H1 (cell line): ENCODE measurements at places on chromosomes 1 and 21. TPM values are rescaled to one million over a fixed set of nuclear protein-coding genes. Genes with fewer than 3 reads are reported as not detected.

DNA sequence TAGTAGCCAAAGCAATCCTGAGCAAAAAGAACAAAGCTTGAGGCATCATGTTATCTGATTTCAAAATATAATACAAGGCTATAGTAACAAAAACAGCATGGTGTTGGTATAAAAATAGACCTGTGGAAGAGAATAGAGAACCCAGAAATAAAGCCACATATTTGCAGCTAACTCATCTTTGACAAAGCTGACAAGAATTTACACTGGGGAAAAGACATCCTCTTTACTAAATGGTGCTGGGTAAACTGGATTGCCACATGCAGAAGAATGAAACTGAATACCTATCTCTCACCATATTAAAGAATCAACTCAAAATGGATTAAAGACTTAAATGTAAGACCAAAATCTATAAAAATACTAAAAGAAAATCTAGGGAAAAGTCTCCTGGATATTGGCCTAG is 59.5 kb upstream of the CD55 start:
- no peaks in the 10 kb centered on the region for H3K4me1 ChIP-seq
- no peak overlapping the region for H3K27ac ChIP-seq
- DNase-seq: no peak
- H3K36me3 ChIP-seq: no peaks in the 10 kb centered on the region
- no peaks in the 10 kb centered on the region for H3K27me3 ChIP-seq

- H3K36me3 ChIP-seq: no peaks in the 10 kb centered on the region
- H3K4me3 ChIP-seq: no peak overlapping the region
- H3K4me1 ChIP-seq: peaks cover 7% of the 10 kb centered on the region
- H3K27me3 ChIP-seq: no peaks in the 10 kb centered on the region
Observed at GRCh38 chr1:211938561-211938997, 96.8 kb downstream of the INTS7 start.

DNA sequence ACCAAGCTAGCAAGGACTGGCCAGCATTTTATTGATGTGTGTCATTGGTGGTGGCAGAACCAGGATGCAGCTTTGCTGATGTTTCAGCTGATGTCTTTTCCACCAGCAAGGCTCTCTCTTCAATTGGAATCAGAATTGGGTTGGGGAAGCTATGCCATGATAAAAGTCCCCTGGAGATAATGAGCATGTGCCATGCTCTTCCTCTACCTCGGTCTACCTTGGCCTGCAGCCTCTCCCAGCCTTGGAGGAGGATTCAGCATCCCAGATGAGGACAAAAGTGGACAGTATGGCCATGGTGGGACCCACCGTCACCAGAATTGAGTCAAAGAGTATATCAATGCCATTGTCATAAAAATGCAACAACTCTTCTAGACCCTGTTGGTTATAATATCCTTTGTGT is 8.6 kb downstream of the AVPR1B start:
- no peak overlapping the region for H3K4me3 ChIP-seq
- peak; percentile 10 for DNase-seq
- no peaks in the 10 kb centered on the region for H3K4me1 ChIP-seq
- H3K27ac ChIP-seq: no peak overlapping the region
- H3K27me3 ChIP-seq: no peaks in the 10 kb centered on the region

GRCh38 chr1:240455228-240455821 is 156.6 kb downstream of the GREM2 start:
- no peaks in the 10 kb centered on the region for H3K36me3 ChIP-seq
- no peak for DNase-seq
- H3K27ac ChIP-seq: no peak overlapping the region
- H3K4me1 ChIP-seq: no peaks in the 10 kb centered on the region
- H3K27me3 ChIP-seq: no peaks in the 10 kb centered on the region
- H3K4me3 ChIP-seq: no peak overlapping the region

Gene HAO2
- not detected in 2 replicates for total RNA-seq

Gene CRB1
- total RNA-seq: 0.19 TPM in 1 of 2 replicates, not detected in the other
